CD4-positive, alpha-beta T cell treated with Interleukin-6 at 100 ng/mL for 8 hours (primary cell): ENCODE measurements at places on chromosomes 4 and X.

DNA sequence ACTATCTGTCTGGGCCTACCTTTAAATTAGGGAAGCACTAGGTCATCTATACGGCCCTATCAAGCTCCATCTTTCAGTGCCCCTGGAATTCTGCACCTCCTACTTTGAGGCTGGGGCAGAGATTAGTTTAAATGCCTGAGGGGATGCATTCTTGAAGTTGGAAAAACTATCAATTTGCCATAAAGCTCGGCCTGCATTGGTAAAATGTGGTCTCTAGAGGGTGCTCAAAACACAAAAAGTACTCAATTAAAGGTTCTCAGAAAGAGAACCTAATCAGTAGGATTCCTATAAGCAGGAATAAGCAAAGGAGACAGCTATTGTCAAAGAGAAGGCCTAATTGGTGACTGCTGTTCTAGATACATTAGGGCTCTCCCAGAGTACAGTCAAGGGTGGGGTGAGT lies 111.7 kb downstream of the AMER1 start:
- no peak for DNase-seq

- DNase-seq, result no peak
Observed at GRCh38 chrX:74523870-74524735, 90.3 kb downstream of the RLIM start.

- no peak for DNase-seq
Observed at GRCh38 chrX:10893366-10893765, 217.8 kb upstream of the HCCS start.

DNA sequence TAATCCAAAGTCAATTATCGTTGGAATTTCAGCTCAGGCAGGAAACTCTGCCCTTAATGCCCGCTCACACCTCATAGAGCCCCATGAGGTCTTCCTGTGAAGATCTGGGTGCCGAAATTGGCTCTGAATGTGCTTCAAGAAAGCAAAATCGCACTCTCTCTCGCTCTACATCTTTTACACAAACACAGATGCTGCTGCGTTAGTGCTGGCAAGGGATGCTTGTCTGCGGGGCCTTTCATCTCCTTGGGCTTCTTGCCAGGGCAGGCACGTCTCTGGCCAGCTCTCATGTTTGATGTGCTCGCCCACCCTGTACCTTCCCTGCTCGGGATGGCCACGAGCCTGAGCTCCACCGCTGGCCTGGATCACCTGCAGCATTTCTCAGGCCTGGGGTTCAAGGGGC lies 66.5 kb downstream of the CLCN4 start:
- DNase-seq, result no peak

GRCh38 chr4:2300431-2301224 lies 38.7 kb upstream of the MXD4 start:
- DNase-seq, result no peak

DNA sequence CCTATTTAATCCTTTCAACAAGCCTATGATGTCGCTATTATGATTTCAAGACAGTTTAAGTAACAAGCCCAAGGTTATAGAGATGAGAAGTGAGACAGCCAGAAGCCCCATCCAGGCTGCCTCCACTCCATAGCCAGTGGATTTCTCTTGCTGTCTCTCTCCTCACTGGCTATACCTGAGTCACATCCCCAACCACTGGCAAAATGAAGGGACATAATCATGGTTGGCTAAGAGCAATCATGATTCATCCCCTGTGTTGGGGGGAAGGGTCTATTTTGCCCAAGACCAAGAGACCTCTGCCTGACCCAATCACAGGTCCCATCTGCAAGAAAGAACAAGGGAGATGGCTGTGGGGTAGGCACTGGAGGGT lies 334.9 kb upstream of the GATB start:
- no peak for DNase-seq

DNA sequence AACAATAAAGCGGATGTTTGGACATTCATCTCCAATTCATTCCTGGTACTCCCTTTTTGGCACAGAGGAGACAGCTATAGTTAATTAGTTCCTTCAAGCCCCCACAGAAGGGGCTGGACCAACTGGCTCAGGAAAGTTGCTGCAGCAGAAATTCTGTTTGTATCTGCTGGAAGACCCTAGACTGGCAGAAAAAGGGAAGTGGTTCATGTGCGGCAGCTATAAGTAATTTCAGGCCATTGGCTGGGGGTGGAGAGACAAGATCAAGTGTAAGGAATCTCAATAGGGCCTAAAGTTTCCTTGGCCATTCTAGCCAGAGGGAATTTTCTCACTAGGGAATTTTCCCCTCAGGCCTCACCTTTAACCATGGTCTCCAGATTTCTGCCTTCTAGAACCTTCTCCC lies 89.9 kb upstream of the DHX15 start:
- no peak for DNase-seq

DNA sequence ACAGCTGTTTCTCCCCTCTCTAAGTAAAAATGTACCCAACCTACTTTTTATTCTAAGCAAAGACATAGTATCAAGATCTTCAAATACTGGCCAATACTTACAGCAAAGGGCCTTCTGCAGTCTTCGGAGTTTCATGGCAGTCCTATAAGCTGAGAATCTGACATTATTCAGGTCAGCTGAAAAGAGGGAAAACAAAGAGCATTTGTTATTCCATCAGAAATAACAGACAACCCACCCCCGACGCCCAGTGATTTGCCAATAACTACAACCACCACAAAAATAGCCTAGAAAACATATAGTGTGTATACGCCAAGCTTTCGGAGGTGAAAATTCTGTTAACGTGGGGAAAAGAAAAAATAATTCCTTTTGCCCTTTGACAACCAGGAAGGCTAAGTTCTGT lies 151.1 kb upstream of the FTHL17 start:
- DNase-seq, result no peak

DNA sequence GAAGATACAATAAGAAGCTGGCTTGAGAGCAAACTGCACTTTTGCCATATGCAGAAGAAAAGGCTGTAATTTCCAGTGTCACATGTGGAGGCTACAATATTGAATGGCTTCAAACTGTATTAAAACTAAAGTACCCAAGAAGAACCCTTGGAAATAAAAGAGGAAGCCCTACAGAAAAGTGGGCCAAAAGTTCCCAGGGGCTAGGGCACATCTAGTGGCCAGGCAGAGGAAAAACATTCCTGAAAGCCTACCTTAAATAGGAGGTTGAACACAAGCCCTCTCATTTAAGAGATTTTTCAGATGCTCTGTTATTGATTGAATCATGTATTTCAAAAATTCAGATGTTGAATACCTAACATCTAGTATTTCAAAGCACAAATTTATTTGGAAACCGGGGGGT lies 40.6 kb upstream of the PRDX4 start:
- DNase-seq, result no peak

- DNase-seq, result no peak
Observed at GRCh38 chr4:114472269-114473032, 126.2 kb upstream of the UGT8 start.
